Activated CD8-positive, alpha-beta memory T cell treated with anti-CD3 and anti-CD28 coated beads, Interleukin-2, amount 50 U/mL, for 4 hours (primary cell): ENCODE measurements at places on chromosomes 12 and 14.

- DNase-seq = no peak
These were observed 50.2 kb upstream of the OTX2 start for GRCh38 chr14:56860441-56860840.

DNA sequence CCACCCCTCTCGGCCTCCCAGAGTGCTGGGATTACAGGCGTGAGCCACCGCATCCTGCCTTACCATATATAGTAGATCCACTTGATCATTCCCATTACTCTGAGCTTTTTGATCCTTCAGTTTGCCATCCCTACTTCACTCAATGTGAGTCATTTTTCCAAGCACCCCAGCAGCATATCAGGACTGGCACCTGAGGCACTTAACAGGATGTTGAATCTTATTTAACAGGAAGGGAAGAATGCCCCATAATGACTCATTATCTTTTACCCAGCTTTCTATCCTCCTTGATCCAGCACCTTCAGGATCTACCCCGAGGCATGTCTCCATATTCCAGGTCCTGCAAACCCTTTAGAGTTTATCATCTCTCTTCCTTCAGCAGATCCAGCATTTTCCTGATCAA is 84.9 kb upstream of the CMKLR1 start:
- DNase-seq = no peak

DNA sequence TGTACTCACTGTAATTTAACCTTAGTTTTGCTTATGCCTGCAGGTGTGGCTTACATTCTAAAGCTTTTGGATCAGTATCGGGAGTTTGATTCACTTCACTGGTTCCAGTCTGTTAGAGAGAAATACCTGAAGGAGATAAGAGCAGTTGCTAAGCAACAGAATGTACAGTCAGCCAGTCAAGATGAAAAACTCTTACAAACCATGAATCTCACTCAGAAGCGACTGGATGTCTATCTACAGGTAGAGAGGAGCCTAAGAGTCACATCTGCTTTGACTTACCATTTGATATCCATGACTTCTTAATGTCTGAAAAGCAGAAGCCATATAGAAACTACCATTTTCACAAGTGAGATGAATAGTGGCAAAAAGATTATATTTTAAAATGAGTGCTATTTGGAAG is 56.5 kb downstream of the WASHC4 start:
- DNase-seq = no peak

- DNase-seq = no peak
These were observed 234.9 kb upstream of the CAND1 start for GRCh38 chr12:67034110-67034879.

- DNase-seq = no peak
These were observed 43.2 kb downstream of the PLEKHG7 start for GRCh38 chr12:92745856-92746550.

DNA sequence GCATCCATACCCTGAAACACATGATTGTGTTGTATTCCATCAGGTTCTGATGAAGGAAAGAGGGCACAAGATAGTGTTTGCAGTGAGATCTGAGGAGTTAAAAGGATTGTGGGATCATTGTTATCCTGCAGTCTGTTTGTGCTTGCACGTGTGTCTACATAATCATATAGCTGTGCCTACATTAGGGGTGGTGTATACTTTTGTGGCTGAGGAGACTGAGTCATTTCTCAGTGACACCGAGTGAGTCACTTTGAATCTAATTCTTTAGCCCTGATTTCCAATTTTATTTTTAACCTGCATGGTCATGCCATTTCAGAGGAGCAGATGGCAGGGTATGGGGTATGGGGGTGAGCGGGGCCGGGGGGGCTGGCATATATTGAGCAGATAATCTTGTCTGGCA is 133.2 kb downstream of the ANO4 start:
- DNase-seq = no peak

DNA sequence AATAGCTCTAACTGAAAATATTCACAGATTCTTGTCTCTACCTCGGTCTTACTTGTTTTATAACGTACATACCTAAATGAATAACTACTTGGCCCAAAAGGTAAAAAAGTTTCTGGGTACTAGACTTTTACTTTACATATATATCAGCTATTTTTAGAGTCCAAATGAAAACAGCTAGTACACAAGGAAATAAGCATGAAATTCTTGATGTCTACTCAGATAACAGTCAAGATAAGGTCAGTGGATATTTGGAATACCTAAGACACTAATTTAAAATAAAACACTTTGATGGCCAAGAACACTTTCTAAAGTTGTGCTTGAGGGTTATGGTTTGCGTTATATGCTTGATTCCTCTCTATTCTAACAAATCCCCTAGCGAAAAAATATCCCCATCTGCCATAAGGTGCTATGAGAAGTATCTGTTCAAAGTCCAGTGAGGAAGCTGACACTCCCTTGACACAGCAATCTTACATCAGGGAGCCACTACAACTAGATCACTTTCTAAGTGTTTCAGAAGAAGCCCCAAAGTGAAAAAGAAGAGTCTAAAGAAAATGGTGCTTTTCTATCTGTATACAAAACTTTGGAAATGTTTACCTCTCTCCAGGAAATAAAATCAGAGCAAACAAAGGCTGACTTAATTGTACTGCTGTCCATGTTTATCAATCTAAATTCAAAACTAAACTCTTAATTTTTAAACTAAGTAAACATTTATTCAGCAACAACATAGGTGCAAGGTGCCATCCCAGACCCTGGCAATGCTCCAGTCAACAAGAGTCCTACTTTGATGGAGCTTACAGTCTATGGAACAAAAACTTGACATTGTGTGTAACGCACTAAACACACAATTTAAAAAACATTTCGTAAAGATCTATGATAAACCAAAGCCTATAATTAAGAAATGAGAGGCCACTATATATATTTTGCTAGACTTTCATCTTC is 11.7 kb downstream of the PTPN21 start:
- no peak for DNase-seq

GRCh38 chr14:71702786-71703185 is 229.4 kb upstream of the RGS6 start:
- DNase-seq = no peak

DNA sequence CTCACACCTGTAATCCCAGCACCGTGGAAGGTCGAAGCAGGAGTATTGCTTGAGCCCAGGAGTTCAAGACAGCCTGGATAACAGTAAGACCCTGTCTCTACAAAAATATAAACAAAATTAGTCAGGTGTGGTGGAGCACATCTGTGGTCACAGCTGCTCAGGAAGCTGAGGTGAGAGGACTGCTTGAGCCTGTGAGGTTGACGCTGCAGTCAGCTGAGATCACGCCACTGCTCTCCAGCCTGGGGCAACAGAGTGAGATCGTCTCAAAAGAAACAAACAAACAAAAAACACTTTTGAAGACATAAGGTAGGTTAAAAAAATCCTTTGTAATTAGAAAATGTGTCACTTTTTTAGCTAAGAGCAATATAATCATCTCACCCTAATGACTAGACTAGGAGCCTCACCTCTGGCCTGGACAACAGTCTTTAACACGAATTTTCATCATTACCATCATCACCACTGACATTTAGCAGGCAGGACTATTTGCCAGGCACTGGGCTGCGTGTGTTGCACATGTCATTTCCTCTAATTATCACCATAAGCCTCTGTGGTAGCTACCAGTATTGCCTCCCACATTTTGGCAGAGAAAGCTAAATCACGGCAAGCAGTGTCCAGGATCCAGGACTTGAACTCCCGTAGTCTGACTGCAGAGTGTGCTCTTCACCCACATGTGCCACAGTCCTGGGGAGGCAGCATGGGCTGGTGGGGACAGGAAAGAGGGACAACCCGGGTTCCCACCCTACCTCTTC is 4.6 kb upstream of the SYCP3 start:
- DNase-seq = no peak

- DNase-seq = no peak
These were observed 19.4 kb downstream of the GRIN2B start for GRCh38 chr12:13961971-13962370.

GRCh38 chr14:86652526-86652925 is 1122.6 kb downstream of the FLRT2 start:
- DNase-seq = no peak

DNA sequence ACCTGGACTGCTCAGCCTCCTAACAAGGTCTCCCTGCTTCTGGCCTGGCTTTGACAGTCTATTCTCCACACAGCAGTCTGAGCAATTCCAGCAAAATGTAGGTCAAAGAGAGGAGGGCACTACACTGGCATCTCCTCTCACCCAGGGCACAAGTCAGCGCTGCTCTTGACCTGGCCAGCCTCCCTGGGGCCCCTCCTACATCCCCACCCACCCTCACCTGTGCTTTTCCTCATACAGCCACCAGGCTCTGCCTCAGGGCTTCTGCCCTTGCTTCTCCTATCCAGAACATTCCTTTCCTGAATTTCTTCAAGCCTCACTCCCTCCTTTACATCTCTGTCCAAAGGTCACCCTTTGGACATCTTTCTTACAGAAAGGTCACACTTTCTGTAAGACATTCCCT is 33.7 kb downstream of the GALNT4 start:
- DNase-seq = no peak

GRCh38 chr12:52207106-52207505 is 15.3 kb upstream of the KRT80 start:
- DNase-seq = no peak

DNA sequence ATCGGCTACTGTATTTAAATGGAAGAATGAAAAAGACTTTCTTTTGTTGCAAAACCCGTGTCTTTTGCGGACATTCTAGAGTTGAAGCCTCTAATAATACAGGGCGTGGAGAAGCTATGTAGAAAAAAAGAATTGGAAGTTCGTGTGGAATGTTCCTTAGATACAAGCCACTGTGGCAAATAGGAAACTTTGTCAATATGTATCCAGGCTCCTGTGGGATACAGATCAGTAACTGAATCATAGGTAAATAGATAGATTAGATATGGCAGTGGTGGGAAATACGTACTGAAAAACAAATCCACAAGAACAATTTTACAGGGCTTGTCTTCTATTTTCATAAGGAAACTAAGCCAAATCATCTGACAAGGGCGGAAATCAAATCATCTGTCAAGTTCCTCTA is 245.4 kb downstream of the EGLN3 start:
- DNase-seq = no peak

- no peak for DNase-seq
These were observed 37.1 kb downstream of the CLIP1 start for GRCh38 chr12:122385171-122386016.

DNA sequence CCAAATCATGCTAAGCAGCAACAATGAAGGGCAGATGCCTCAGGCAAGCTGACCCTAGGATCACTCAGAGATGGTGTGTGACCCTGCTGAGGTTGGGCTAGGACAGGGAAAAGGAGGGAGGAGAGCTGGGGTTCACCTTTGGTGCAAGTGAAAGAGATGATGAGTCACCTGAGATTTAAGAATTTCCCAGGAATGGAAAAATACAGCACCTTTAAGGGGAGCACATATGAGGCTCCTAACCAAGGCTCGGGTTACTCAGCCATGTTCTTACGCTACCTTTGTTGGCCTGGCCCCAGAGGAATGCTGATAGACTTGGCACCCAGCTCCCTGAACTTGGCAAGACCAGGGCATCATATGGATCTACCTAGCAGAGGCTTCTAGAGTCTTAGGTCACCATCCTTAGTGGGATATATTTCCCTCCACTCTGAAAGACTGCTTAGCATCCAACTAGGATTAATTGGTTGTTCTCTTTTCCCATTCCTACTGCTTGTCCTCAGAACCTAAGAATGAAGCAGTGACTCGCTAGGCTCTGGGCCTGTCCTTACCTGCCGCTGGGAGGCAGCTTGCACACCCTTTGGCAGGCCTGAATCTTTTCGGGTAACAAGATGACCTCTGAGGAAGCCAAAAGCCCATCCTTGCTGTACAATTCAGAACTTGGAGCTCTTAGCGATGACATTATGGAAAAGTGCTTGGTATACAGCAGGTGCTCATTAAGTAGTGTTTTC is 4.0 kb upstream of the NAA25 start:
- DNase-seq = no peak

DNA sequence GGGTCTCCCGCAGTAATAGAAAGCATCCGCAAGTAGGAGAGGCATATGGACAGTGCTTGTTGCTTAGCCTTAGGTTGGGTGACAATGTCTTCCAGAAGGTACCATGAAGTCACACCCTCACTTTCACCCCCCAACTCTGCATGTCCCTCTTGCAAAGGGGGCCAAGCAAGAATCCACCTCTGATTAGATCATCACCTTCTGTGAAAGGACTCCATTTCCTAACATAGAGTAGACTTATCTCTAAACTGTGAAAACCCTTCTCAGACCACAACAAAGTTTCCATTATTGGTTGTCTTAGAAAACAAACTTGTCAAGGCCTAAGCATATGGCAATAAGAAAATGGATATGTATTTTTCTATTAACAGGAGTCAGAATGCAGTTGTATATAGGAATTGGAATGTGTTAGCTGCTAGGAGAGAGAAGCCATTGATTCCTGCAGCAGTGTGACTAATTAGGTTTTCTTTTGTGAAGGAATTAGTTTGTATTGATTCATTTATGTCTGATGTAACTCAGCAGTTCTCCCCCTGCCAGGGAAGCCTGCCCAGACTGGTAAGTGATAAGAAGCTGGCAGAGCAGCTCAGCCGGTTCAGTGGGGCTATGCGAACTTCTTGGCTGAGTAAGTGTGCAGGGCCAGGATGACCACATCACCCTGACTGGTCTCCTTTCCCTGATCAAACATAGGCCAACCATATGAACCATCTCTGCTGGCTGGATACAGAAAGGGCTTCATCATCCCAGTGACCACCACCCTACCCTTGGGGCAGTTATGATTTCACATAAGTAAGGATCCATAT is 107.3 kb upstream of the CCDC196 start:
- DNase-seq = no peak

GRCh38 chr12:53193985-53194716 is 12.9 kb downstream of the ITGB7 start:
- no peak for DNase-seq

GRCh38 chr14:68062651-68063050 is 243.1 kb downstream of the RAD51B start:
- no peak for DNase-seq

DNA sequence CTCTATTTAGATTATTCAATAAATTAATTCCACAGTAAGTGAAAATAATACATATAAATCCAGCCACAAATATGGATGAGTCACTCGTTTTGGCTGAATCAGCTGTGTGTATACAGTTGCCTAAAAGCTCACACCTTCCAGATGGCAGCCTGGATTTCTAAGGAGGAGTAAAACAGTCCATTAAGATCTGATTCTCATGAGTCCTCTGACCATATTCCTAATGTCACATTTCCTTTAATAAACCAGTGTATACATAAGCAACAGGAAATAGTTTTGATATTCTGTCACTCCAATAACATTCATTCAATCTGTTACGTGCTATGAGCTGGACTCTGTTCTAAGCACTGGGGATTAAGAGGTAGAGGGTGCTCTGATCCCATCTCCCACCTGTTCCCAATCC is 21.8 kb downstream of the MDM1 start:
- no peak for DNase-seq

GRCh38 chr12:32159925-32160324 is 53.3 kb downstream of the BICD1 start:
- DNase-seq = no peak
